Activated naive CD8-positive, alpha-beta T cell treated with anti-CD3 and anti-CD28 coated beads, Interleukin-2, amount 10 ng/mL, durations not matched to agents 7 days and 5 days (primary cell): ENCODE measurements at places on chromosomes 13 and 19.
A peak's percentile ranks its signal among the peaks of the same experiment; 100 is the strongest.

DNA sequence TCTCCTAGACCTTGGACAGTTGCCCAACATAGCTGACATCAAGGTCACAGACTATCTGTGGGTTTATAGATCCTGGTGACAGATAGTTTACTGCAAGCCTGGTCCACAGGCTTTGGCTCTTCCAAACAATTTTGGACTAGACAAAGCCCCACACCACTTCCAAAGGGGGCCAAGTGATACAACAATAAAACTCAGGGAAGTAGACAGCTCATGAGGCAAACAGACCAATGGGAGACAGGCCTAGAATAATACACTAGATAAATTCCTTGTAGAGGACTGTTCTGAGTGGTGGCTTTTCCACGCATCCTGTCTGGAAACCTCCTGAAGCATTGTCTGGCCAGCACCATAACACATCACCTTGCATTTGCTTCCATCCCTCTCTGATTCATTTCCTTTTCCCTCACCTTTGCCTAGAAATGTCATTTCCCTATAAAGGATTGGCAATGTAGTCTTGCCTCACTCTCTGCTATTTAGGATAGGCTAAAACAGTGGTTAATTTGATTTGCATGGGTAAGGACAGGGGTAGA, 284.2 kb downstream of the POU4F1 start:
- no peaks in the 10 kb centered on the region for H3K4me1 ChIP-seq
- no peak overlapping the region for H3K4me3 ChIP-seq
- no peak overlapping the region for H3K27ac ChIP-seq
- H3K36me3 ChIP-seq, result no peaks in the 10 kb centered on the region

DNA sequence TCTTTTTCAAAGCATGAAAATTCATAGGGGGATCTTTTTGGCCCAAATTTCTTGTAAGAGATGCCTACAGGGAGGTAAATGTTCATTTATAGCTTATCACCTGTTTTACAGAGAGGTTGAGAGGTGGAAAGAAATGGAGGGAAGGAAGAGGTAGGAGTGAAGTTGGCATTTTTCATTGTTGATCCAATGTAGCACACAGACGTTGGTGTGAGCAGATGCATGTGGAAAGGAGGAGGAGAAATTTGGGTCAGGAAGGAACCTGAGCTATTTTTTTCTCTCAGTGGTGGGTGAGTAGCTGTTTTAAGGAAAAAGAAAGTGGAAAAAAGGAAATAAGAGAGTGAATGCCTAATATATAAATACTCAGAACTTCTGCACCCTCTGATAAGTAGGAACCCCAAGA, 9.9 kb upstream of the SMIM17 start:
- no peak overlapping the region for H3K27ac ChIP-seq
- no peak overlapping the region for H3K4me3 ChIP-seq
- H3K27me3 ChIP-seq, result no peaks in the 10 kb centered on the region
- H3K4me1 ChIP-seq, result no peaks in the 10 kb centered on the region

- H3K27ac ChIP-seq, result no peak overlapping the region
- H3K4me3 ChIP-seq, result no peak overlapping the region
- no peak for DNase-seq
- no peaks in the 10 kb centered on the region for H3K36me3 ChIP-seq
- H3K4me1 ChIP-seq, result peaks cover 13% of the 10 kb centered on the region
Observed at GRCh38 chr19:11698231-11698630, 40.5 kb downstream of the ZNF823 start.

DNA sequence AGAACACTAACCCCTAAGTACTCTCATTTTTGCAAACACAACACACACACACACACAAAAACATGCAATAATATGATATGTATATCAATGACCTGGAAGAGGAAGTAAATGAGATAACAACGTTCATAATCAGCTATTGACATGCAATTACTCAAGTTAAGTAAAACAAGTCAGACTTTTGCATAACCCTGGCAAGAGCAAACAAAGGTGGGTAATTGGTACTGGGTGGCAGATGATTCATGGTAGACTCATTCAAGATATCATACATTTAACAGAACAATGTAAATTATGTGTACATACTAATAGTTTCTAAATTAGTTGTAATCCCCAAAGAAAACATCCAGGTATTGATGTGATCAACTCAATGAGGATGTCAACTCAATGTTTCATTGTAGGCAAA, 508.8 kb downstream of the DACH1 start:
- no peak for DNase-seq
- H3K36me3 ChIP-seq, result no peaks in the 10 kb centered on the region
- H3K27me3 ChIP-seq, result no peaks in the 10 kb centered on the region
- H3K4me3 ChIP-seq, result no peak overlapping the region
- no peak overlapping the region for H3K27ac ChIP-seq

DNA sequence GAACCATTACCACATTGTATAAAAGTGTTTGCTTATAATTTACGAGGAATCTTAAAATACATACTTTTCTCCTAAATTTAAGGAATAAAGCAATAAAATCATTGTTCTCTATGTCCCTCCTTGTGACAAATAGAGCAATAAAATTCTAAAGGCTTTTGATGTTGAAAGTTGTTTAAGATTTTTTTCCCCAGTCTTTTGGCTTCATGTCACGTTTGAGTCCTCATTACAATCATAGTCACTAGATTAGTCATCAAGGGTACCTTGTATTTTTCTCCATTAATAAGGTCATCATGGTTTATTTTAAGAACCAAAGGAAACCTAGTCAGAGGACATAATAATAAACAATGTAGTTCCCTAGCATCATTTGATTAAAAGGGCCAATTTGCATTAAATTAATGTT, 3.2 kb downstream of the WBP4 start:
- no peaks in the 10 kb centered on the region for H3K27me3 ChIP-seq
- no peak overlapping the region for H3K4me3 ChIP-seq
- no peak overlapping the region for H3K27ac ChIP-seq
- DNase-seq, result no peak

DNA sequence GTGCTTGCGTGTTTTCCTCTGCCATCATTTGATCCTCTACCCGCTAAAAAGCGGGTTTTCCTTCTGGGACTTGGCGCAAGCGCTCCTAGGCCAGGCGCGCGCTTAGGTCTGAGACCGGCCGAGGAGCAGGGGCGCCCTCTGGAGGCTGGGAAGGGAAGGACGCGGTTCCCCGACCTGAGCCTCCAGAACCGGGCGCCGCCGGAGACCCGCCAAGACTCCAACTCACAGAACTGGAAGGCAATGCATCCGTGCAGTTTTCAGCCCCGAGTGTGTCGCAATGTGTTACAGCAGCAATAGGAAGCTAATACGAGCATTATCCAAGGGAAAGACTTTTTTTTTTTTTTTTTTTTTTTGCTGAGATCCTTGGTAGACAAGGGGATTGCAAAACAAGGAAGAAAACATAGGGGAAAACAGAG, 190.9 kb downstream of the COL4A1 start:
- DNase-seq, result peak; percentile 72
- H3K27ac ChIP-seq, result no peak overlapping the region
- H3K36me3 ChIP-seq, result no peaks in the 10 kb centered on the region
- H3K4me3 ChIP-seq, result no peak overlapping the region
- peaks cover 11% of the 10 kb centered on the region for H3K27me3 ChIP-seq

- H3K27me3 ChIP-seq, result no peaks in the 10 kb centered on the region
- peaks cover 32% of the 10 kb centered on the region for H3K4me1 ChIP-seq
- H3K4me3 ChIP-seq, result no peak overlapping the region
- peaks cover 3% of the 10 kb centered on the region for H3K36me3 ChIP-seq
- H3K27ac ChIP-seq, result peak overlapping the region; percentile 99
Observed at GRCh38 chr19:49468199-49468598, 5.8 kb upstream of the FLT3LG start.
